ENCODE measurements at places on chromosomes 5 and 9.

GRCh38 chr5:172319708-172320441 lies 36.3 kb upstream of the UBTD2 start:
- no peak for DNase-seq

GRCh38 chr9:108086624-108087023 lies 597.1 kb upstream of the KLF4 start:
- no peak for DNase-seq

- DNase-seq = no peak
Observed at GRCh38 chr9:115999498-115999897, 154.1 kb upstream of the PAPPA start.

DNA sequence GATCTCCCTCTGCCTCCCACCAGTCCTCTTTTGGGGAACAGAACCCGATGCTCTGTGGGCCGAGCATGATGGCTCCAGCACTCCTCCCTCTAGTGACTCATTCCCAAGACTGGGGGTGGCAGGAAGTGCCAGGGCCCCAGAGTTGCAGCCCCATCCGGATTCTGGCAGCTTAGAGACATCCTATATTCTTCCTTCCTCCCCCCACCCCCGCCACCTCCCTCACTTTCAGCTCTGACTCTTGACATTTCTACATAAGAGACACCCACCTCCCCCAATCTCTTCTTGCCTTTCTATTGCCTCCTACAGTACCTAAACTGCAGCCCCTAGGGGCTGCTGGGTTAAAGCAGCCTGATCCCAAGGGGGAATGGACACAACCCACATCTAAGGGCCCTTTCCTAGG lies 47.1 kb upstream of the MATR3 start:
- DNase-seq = no peak

DNA sequence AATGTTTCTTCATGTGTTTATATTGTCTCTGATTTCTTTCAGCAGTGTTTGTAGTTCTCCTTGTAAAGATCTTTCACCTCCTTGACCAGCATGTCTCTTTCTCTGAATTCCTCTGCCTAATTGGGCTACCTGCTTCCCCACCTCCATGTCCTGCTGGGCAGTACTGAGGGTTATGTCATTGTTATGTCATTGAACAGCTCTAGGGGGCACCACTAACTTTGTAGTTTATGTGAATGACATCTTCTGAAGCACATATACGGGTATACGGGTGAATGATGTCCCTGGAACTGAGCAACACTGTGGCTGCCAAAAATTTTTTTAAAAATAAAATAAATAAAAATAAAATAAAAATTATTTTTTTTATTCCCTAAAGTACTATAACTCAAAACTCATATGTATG lies 16.9 kb upstream of the SNCAIP start:
- no peak for DNase-seq

- DNase-seq = no peak
Observed at GRCh38 chr9:101114317-101114716, 85.8 kb downstream of the PLPPR1 start.

DNA sequence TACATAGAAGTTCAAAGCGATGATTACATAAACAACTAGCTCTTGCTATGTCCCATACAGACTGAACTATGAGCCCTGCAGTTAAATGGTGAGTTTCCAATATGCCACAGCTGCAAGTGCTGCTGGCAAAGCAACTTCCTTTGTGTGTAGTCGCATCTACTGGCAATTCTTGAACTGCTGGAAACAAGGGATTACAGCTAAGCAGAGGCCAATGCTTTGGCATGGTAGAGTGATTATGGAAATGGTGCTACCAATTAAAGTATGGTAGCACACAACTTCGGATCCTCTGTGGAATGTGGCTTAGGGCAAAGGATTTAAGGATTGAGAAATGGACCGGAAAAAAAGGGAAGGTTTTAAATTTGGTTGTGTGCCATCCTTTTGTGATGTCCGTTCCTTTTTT lies 856.6 kb downstream of the MAT2B start:
- no peak for DNase-seq

DNA sequence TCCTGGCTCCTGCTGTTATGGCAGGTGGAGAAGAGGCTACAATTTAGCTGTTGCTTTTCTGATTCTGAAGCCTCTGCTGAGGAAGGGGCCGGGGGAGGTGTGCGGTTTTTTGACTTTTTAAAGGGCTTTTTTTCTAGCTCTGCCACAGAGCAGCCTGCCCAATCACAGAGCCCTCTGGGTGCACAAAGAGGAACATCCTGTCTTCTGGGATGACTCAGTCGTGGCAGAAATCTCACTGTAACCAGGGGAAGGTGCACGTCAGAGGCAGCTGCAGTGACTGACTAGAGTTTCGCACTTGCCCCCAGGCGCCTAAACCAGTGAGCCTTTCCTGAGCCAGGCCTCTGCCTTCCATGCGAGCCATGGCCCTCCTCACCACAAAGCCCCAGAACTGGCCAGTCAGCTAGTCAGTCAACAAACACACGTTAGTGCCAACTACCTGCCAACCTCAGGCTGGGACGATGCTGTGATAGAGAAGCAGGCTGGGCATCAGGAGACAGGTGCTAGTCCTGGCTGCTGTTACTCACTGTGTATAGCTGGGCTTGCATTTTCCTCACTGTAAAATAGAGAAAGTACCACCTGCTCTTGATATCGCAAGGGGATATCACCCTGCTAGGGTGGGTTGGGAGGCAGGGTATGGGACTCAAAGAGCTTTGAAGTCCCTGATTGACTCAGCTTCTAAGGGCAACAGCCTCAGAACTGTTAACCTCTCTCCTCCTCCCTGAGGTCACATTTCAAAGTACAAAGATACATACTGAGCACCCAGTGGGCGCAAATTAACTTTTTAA lies 2.2 kb downstream of the AKNA start:
- DNase-seq = peak; percentile 69

GRCh38 chr9:37425298-37425752 lies 2.8 kb downstream of the GRHPR start:
- no peak for DNase-seq

GRCh38 chr9:75200892-75201470 lies 112.7 kb downstream of the OSTF1 start:
- DNase-seq = no peak

DNA sequence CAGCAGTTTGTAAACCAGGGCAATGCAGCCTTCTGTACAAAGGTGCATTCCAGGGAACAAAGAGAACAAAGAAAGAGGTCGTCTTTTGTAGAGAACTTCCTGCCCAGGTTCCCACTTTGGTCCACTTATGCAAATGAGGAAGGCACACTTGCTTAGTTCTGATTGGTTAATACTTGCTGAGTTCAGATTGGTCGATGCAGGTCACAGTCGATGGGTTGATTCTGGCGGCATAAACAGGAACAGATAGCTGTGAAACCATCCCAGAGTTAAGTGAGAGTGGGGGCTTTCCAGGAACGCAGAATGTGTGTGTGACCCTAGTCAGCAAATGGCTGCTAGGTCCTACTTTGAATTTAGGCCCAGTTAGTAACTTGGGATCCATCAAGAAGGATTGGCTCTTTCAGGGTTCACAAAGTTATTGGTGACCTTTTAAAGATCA lies 1.8 kb upstream of the ADAMTS13 start:
- no peak for DNase-seq

- DNase-seq = no peak
Observed at GRCh38 chr5:138351056-138351455, 1.4 kb upstream of the KDM3B start.

GRCh38 chr5:35963381-35963843 lies 25.0 kb upstream of the CAPSL start:
- DNase-seq = no peak

- DNase-seq = no peak
Observed at GRCh38 chr5:136051486-136052220, 22.9 kb downstream of the TGFBI start.

DNA sequence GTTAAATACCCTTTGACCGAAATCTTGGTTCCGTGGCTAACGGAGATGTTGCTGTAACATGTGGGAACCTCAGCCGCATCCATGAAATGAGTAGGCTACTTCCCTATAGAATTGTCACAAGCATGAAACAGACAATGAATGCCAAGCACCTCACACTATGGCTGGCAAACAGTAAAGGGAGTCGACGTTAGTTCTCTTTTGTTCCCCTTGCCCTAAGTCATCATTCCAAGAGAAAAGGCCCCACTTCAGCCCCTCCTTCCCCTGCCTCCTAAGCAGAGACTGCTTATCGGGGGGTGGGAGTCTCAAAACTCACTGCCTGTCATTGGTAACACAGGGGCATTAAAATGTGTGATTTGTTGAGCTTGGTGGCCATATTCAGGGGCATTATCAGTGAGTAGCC lies 159.6 kb downstream of the MAPKAP1 start:
- DNase-seq = no peak

DNA sequence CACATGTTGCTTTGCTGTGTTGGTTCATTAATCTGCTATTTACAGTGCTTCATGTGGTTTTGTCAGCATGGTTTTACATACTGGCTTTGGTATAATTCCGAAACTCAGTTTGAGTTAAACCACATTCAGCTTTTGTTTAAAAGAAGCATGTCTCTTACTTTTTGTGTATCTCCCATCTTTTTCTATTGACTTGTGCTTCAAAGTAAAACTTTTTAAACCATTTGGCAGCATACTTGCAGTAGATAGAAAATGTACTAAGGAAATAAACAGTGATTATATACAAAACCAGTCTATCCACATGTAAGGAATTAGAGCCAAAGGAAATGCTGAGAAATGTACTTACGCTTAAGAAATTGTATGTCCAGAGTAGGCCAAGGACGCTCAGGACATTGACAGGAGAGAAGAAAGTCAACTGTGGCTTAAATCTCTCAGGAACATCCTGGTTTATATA lies 286.9 kb downstream of the ARHGEF28 start:
- no peak for DNase-seq

DNA sequence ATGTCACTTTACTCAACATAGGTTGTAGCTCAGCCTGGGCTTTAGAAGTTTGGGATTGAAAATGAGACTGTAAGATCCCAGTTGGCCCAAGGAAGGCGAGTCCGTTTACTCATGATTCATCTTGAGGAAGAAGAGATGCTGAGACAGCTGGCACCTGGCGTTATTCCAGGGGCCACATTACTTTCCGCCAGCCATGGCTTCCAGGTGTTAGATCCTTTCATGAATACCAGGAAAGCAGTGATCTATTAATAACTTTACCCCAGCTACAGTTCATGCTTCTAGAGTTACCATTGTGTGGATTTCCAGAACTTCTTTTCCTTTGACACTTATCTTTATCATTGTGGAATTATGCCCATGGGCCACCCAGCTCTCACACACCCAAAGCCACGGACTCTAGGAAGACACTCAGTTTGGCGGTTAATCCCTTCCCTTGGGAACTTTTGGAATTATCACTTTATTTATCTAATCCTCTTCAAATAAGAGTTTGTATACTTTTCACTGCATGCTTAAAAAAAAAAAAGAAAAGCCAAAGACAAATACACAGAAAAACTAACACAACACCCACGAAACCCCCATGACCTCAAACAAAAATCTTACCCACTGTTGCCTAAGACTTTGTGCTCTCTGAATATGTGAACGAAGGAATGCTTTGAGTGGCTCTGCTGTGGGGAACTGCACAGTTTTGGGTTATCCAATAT lies 26.9 kb downstream of the RAI14 start:
- DNase-seq = no peak

DNA sequence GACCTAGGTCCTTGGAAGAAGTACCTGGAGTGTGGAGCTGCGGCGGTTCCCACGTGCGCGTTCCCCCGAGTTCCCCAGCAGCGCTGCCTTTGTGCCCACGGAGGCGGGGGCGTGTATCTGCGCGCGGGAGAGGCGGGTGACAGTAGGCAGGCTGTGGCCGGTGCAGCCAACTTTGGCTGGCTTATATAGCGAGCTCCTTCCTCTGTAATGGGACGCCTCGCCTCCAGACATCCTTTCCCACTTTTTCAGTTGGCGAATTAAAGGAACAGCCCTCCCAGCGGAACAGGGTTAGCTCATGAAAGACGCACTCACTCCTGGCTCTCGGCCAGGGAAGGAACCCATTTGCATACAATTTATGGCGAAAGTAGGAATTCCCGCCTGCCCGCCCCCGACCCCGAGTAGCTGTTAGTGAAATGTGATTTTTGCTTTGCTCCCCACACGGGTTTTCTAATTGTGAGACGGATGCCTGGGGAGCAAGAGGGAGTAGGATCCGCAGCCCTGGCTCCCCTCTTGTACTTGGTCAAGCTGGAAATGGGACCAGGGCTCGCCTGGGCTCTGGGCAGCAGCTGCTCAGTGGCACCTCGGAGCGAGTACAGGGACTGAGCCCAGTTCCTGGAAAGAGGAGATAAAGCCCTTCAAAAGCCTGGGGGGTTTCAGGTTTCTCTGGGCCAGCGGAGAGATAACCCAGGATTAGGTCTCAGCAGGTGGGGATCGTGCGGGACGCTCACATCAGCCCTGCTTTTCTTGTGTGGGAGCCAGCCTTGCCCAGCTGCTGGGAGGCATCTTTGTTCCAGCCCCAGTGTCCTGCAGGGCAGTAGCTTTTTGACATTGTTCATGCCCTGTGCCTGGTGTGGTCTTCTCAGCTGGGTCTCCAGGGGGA lies at the start of gene TNC:
Gene TNC, minus strand, starts transcription at position 159 of the 880 bp plus-strand sequence. CDS start 27,139 bp downstream, outside the sequence.
- DNase-seq = no peak

DNA sequence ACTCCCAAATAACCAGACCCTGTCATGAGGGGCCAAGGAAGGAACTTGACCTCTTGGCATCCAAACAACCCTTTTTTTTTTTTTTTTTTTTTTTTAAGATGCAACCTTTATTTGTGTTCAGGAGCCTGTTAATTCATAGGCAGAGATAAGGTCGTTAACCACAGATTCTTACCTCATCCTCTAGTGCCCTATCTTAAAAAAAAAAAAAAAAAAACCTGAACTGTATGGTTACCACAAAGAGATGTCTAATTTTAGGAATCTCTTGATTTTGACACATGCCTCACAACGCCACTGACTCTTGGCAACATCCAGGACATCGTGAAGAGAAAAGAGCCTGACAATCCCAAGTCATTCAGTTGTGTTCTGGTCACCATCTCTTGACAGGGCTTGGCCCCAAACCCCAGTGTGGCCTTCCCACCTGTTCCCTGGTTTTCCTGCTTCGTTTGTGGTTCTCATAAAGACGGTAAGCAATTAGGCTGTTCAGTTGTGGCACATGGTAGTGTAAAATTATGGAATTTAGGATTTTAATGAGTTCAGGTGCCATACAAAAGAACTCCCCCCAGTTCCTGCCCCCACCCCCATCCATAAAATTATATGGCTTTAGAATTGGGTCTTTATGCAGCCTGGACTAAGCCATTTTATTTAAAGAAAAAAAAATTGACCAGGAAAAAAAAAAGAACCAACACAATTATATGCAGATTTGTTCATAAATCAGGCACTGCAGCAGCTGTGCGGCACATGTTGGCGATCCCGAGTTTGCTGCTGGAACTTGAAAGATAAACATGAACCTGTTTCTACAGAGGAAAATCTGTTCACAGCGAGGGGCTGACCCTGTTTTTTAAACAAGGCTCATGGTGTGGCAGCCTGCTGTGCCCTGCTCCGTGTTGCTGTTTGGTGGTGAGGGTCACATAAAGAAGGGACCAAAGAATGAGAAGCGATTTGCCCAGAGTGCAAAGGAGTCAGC lies 267.8 kb upstream of the CLINT1 start:
- no peak for DNase-seq

GRCh38 chr5:80230269-80230992 lies 25.4 kb downstream of the SERINC5 start:
- no peak for DNase-seq

Data from stimulated activated CD4-positive, alpha-beta T cell treated with anti-CD3 and anti-CD28 coated beads, Interleukin-15, amount 100 ng/mL, for 1 hour (primary cell).